ENCODE measurements at places on chromosomes 13 and 19.

DNA sequence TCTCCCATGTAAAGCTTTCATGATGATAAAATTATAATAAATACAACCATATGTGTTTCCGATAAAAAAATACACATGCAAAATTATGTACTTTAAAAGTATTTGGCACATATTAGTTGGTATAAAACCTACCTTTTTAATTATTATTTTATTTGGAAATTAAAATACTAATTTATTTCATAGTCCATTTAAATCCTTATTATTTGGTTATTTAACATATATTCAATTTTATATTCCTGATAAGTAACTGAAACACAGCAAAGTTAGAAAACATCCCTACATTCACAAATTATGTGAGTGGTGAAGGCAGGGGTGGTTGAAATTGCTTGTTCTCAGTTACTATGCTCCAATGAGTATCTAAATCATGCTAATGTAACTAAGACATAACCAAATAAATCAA is 920.5 kb downstream of the SLITRK1 start:
- no peak for DNase-seq

- DNase-seq: no peak
Measured at GRCh38 chr13:25192936-25193335, 20.8 kb upstream of the AMER2 start.

DNA sequence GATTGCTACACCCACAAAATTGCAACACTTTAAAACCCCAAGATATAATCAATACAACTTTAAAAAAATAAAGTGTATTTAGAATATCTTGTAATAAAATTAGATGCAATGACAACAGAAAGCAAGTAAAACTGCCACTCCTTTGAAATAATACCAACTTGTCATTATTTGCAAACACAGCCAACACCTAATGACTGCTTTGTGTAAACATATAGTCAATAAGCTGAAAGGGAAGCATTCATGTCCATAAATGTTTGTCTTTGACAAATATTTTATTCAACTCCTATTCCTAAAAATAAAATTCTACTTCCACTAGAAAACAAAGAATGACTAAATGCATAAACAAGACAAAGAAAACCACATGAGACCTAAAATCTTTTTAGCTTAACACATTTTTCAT is 6.6 kb downstream of the SMAD9 start:
- no peak for DNase-seq

DNA sequence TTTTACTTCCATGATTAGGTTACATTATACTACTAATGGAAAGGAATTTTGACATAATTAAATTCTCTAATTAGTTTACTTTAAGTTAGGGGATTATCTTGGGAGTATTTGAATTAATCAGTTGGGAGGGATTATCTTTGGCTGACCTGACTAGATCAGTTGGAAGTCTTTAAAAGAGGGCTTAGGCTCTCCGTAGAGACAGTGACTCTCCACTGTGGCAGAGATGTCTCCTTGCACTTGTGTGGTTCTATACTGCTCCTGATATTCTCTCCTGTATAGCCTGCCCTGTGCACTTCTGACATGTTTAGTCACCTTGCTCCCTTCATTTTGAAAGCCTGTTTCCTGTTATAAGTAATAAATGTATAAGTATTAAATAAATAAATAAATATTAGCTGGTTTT is 1612.3 kb upstream of the PRR20A start:
- no peak for DNase-seq

All from stimulated activated CD4-positive, alpha-beta T cell treated with anti-CD3 and anti-CD28 coated beads, Interleukin-1b, Interleukin-23, amount 100 ng/mL, for 48 hours (primary cell).